ENCODE measurements at places on chromosomes 4 and X.

DNA sequence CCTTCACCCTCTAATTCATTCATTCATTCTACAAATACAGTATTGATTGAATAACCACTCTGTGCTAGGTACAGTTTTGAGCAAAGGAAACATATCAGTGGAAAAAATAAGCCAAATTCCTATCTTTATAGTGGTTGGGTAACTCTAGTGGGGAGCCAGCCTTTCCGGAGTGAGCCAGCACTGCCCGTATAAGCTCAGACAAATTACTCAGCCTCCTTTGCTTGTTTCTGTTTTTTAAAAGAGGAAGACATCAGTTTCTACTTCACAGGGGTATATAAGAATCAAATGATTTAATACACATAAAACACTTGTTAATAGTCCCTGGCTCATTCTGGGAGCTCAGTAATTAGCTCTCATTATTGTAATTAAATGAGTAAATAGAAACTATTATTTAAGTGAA, 238.2 kb upstream of the MAD2L1 start:
- no peak for DNase-seq

DNA sequence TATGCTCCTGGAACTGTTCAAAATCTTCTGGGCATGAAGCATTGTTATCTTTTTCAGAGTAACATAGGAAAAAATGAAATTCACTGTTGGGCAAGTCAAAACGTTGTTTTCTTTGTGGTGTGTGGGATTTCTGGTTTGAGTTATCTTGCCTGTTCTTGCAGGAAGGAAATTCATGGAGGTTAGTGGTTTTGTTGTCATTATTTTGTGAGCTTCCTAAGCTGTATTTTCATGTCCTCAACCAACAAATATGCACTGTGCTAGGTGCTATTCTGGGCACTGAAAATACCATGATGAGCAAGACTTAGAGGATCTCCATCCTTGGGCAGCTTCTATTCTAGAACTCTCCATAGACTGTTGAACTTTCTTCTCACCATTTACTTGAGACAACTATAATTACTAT, 16.9 kb downstream of the SPINK2 start:
- no peak for DNase-seq

DNA sequence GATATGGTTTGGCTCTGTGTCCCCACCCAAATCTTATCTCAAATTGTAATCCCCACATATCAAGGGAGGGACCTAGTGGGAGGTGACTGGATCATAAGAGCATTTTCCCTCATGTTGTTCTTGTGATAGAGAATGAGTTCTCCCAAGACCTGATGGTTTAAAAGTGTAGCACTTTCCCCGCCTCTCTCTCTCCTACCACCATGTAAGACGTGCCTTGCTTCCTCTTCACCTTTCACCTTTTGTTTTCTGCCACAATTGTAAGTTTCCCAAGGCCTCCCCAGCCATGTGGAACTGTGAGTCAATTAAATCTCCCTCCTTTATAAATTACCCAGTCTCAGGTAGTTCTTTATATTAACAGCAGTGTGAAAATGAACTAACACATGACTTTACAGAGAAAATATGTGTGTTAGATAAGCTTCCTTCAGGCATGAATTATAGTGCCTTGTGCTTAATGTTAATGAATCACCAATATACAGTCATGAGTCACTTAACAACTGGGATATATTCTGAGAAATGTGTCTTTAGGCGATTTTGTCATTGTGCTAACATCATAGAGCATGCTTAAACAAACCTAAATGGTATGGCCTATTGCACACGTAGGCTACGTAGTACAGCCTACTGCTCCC, 37.9 kb downstream of the PDGFC start:
- DNase-seq, result no peak

DNA sequence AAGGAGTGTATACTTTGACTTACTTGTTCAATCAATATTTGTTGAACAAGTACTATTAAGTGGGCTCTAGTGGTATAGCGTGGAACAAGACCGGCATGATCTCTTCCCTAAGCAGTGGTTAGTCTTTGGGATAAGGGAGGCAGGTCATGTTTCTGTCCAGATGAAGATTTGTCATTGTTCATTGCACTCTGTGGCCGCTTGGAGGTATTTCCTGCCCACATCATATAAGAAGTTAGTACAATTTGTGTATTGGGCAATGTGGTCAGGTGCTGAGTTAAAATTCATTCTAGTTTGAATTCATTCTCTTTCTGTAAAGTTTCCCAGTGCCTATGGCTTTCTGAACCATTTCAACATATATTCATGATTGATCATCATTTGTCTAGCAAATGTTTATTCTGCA, 101.1 kb upstream of the SHISA3 start:
- no peak for DNase-seq

GRCh38 chr4:52914051-52914605, 52.0 kb downstream of the RASL11B start:
- DNase-seq, result no peak

GRCh38 chrX:40278340-40279090, 180.8 kb upstream of the BCOR start:
- no peak for DNase-seq

DNA sequence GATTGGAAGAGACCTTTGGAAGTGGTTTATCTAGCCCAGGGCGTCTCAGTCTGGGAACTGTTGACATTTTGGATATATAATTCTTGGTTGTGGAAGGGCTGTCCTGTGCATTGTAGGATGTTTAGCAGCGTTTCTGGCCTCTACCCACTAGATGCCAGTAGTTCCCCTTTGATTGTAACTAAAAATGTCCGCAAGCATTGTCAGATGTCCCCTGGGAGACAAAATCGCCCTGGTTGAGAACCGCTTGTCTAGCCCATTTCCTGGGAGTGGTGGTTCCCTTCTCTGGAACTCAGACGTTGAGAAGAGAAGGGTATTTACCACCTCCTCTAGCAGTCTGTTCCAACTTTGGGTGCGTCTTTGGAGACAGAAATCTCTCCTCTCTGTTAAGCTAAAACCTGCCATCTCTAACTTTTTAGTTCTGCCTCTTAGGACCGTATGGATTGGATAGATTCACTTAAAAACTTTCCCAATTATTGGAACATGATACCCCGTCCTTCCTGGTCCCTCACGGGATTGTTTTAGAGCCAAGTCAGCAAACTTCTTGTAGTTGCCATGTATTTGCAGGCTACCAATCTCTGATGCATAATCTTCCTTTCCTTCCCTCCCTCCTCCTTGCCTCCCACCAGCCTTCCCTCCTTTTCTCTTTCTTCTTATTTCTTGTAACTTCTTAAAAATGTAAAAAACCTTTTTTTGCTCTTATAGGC, 13.9 kb downstream of the TMEM165 start:
- no peak for DNase-seq

GRCh38 chr4:98612318-98613250, 45.8 kb downstream of the TSPAN5 start:
- DNase-seq, result no peak

DNA sequence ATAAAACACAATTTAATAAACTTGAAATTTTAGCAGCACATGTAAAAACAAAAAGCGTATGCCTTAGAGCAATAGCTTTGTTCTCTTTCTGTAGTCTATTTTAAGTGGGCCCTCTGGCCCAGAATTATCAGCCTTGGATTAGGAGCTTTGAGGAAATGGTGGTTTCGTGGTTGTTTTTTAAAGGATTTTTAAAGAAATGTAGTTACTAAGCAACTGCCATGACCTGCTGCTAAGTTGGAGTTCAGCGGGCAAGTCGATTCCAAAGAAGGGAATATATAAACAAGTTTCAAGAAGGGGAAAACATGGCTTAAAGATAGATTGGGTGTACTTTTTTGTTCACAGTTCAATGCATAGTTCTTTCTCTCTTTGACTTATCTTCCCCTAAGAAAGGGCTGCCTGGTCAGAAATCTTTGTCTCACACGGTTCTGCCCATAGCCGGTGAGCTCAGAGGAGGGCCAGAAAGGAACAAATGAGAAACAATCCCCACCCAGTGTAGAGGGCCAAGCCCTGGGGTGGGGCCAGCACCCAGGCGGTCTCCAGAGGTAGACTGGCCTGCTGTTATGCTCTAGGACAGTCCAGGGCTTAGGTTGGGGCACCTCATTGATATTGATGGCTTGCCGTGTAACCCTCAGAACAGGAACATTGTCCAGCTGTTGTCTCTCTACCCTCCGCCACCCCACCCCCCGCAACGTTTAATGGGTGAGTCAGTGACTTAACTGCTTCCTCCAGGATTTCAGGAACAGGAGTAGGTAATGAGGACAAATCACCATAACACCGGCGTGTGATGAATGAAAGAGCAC, 32.5 kb downstream of the DLG3 start:
- DNase-seq, result no peak

- DNase-seq, result no peak
Measured at GRCh38 chr4:88674979-88675378, 22.6 kb downstream of the NAP1L5 start.

GRCh38 chr4:243426-243825, 61.8 kb downstream of the ZNF732 start:
- no peak for DNase-seq

DNA sequence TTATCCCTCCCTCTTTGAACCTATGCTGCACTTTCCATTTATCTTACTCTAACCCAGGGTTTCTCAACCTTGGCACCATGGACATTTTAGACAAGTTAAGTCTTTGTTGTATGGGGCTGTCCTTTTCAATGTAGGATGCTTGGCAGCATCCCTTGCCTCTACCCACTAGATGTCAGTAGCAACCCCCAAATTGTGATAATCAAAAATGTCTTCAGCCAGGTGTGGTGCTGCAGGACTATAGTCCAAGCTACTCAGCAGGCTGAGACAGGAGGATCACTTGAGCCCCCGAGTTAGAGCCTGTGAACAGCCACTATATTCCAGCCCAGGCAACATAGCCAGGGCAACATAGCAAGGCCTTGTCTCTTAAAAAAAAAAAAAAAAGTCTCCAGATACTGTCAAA, 7.0 kb downstream of the LRCH2 start:
- no peak for DNase-seq

DNA sequence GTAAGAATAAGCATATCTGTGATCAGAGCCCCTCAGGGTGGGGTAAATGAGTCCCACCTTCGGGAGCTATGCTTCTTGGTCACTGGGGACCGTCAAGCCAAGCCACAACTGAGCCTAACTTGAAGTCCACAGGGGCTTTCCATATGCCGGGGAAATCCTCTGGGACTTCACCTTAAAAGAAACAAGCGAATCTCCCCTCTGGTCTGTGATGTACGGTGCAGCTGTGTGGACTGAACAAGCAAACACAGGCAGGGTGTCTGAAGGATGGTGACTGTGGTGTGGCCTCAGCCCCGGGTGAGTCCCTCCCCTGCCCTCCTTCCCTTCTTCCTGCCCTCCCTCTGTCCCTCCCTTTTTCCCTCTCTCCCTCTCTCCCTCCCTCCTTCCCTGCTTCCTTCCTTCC, 29.7 kb upstream of the PPP2R2C start:
- DNase-seq, result no peak

DNA sequence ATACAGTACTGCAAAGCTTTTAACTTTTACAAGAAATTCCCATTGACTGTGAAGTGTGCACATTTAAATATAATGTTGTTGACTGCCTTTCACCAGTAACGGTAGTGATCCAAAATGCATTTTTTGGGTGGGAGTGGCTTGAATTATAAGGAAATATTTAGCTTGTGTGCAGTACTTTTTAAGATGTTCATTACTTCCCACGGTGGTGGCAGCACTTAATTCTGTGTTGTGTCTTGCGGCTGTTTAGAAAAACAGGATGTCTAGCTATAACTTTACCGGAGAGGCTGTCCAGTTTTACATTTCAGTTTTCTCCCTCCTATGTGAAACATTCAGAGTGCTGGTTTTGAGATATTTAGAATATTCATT, 1.7 kb downstream of the TMEM131L start:
- no peak for DNase-seq

GRCh38 chr4:175176710-175177109, 258.6 kb downstream of the ADAM29 start:
- DNase-seq, result no peak

DNA sequence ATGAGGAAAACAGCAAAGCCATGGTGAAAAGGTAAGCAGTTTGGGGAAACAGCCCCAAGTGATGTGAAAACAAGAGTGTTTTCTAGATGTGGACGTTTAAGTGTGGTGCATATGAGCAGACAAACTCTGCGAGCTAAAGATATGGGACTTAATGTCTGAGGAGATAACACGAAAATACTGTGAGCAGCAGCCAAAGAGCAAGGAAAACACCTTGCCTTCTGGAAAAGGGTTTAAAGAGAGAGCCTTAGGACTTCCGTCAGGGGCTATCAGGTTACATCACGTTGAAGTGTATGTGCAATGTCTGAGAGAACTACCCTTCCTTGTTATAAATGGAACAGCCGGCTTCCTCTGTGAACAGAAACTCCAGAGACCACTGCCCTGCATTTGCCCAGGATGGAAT, 54.2 kb downstream of the LEF1 start:
- DNase-seq, result no peak

GRCh38 chr4:8220661-8221450, 21.8 kb downstream of the SH3TC1 start:
- DNase-seq, result no peak

DNA sequence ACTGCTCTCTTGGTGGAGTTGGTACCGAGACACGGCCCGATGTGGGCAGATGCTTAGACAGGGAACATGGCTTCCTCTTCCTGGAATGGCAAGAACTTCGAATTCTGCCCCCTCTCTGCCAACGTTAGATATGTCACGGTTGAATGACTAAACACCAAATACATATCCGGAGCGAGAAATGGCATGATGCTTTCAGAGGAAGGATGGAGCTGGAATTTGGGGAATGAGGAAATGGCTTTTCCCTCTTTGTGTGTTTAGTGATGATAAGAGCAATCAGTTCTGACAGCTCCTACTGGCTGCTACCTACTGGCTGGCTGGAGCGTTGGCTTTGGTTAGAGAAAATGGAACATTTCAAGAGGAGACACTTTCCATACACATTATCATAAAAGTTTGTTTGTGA, 140.0 kb downstream of the DHRSX start:
- no peak for DNase-seq

GRCh38 chrX:122868631-122869030, 315.4 kb upstream of the GRIA3 start:
- no peak for DNase-seq

DNA sequence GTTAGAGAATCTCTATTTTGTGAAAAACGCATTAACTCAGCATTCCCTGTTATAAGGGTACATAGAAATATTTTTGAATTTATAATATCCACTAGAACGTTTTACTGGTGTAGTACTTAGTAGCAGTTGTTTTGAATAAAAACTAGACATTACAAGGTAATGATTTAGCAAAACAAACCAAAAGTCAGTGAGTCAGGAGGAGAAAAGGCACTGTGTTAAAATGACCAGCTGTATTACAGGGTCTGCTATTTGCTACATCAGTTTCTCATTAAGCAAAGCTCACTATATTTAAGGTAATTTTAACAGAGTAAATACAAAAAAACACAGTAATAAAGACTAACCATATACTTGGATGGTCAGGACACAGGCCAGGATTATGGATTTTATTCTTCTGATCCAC, 152.8 kb downstream of the RASL11B start:
- no peak for DNase-seq

- DNase-seq, result no peak
Measured at GRCh38 chr4:141659539-141659938, 23.2 kb downstream of the IL15 start.

- no peak for DNase-seq
Measured at GRCh38 chr4:108861334-108861733, 98.5 kb upstream of the ETNPPL start.

DNA sequence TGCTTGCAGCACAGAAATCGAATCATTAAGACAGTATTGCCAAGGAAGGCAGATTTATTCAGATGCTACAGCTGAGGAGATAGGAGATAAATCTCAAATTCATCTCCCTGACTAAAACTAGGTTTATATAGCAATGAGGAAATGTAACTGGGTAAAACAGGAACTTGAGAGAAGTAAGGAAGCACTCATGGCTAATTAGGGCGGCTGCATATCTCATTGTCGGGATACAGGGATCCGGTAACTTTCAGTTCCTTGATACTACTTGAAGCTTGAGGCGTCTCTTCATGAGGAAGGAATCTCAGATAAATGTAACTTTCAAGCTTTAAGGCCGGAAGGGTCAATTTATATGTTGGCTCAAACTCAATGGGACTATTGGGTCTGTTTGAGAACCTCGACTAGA, 129.2 kb upstream of the WDR1 start:
- DNase-seq, result no peak
